Fibroblast of skin of abdomen (primary cell): ENCODE measurements at places on chromosomes 2 and 18.

GRCh38 chr18:79794846-79795245 is 2.9 kb upstream of the KCNG2 start:
- DNase-seq, result no peak

DNA sequence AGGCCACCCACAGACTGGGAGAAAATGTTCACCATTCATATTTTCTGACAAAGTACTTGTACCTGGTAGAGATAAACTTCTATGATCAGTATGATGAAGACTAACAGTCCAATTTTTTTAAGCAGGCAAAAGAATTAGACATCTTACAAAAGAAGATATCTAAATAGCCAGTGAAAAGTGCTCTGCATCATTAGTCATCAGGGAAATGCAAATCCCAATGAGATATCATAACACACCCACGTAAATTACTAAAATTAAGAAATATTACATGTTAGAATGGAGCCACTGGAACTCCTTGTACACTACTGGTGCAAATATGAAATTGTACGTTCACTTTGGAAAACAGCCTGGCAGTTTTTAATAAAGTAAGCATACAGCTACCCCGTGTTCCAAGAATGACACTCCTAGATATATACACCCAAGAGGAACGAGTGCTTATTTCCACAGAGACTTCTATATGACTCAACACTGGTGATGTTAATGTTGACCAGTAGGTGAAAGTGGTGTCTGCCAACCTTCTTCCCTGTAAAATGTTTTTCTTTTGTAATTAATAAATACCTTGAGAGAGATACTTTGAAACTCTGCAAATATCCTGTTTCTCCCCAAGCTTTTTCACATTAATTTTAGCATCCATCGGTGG is 80.3 kb downstream of the NPAS2 start:
- DNase-seq, result no peak

DNA sequence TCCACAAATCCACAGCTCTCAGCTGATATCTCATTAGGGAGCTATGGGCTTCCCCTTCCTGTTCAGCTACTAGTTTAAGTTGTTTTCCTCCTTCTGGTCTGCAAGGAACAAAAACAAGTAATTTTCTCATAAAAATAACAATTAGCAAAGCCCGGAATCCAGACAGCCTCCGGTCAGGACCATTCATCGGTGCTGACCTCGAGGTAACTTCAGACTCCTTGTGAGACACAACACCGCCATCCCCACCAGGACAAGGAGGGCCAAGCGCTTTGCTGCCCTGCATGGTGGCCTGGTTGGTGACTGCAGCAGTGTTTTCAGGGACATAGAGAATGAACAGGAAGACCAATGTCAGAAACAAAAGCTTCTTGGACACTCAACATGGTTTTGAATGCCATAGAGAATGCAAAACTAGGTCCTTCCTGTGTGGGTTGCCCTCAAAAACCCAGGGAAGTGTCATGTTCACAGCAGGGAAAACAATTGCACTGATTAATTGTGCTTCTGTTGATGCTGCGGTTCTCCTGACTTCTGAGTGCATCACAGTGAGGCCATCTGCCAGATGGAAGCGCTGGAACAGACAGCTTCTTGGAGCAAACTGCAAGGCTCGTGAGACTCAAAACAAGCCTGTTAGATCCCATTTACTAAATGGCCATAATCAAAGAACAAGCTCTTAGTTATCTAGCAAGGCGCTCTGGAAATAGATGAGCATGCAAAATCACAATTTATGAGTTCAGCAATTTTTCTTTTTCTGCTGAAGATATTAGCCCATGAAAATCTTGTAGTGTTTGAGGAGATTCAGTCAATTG is 77.1 kb downstream of the HS1BP3 start:
- DNase-seq, result peak; percentile 82

- no peak for DNase-seq
Measured at GRCh38 chr18:73684647-73685046, 463.0 kb downstream of the FBXO15 start.

- DNase-seq, result no peak
Measured at GRCh38 chr2:110755491-110756078, 23.2 kb downstream of the ACOXL start.

GRCh38 chr2:224479826-224480225 is 77.9 kb upstream of the FAM124B start:
- no peak for DNase-seq

GRCh38 chr18:51151568-51152511 is 45.6 kb downstream of the MEX3C start:
- no peak for DNase-seq

DNA sequence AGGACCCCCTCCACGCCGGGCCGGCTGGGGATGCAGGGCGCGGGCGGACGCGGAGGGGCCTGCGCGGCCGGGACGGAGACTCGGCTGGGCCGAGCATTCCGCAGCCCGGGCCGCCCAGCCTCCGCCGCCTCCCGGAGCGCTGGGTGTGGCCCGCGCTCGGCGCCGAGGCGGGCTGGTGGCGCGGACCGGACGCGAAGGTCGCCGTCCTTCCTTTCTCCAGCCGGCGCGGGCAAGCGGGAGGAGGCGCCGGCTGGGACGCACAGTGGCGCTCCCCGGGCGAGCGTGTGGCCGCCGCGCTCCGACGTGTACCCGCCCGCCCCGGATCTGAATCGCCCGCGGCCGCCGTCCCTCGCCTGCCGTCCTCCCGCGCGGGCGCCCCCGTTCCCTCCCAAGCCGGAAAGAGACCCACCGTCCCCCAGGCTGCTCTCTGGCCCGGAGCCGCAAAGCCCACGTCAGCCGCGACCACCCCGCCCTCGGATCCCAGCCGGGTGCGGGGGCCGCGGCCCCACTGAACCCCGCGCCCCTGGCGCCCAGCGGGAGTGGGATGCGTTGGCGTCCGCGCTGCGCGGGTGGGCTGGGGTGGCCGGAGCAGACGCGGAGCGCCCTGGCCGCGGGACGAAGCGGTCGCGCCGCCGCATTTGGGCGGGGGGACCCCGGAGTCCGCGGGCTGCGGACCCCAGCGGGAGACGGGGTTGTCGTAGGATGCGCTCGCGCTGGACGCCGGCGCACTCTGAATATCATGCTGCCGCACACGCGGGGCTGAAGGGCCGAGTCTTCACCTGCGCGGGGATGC is 634 bp downstream of the SPATS2L start:
- peak; percentile 41 for DNase-seq

- no peak for DNase-seq
Measured at GRCh38 chr2:108921096-108922030, 67.7 kb downstream of the EDAR start.

- peak; percentile 43 for DNase-seq
Measured at GRCh38 chr18:76621782-76622495, 126.9 kb upstream of the ZNF516 start.

DNA sequence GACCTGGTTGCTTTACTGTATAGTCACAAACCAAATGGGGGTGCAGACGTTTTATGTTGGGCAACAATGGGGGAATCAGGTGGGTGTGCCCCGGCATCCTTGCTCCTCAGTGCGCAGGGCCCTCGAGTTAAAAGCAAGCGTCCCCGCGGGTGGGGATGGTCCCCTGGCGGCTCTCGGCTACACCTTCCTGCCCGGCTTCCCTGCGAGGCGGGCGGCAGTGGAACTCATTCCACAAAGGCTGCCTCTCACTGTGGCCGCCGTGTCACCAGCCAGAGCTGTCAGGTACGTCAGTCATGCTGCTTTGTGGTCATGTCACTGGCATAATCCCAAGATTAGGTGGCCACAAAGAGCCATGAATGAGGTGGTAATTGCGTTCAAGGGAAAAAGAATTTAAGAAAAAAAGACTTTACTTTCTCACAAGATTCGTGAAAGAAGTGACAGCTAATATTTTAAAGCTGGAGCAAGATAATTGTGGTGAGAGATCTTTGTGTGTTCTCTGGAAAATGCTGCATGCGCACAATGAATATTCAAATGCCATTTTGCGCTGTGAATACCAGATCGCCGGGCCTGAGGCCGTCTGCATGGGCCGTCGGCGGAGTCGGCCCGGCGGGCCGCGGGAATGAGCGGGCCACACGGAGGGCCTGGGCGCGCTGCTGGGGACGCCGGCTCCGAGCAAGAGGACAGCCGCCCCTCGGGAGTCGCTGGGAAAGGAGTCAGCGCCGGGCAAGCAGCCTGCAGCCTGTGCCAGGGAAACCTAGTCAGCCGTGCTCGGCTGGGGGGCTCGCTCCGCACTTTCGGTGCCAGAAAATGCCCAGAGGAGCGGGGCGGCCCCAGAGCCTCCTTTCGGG is 82.3 kb upstream of the LDLRAD4 start:
- DNase-seq, result peak; percentile 11

DNA sequence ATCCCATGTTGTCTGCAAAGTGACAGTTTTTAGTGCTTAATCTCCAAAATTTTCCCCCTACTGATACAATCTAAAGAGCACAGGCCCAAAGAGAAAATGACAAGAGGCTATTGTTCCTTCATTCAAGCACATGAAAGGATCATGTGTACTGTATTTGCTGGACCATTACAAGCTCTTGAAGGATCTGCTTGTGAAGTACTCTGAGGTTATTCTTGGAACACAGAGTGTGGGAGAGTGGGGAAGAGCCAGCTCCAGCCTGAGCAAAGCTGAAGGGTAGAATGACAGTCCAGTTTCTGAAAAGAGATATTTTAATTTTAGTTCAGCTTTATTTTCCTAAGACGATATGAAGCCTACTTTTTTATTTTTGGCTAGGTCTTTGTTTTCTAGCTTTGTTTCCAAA is 112.2 kb downstream of the GALNT3 start:
- no peak for DNase-seq

GRCh38 chr2:201130524-201131186 is 14.7 kb downstream of the CFLAR start:
- DNase-seq, result peak; percentile 79

- DNase-seq, result no peak
Measured at GRCh38 chr2:85929096-85930050, 40.6 kb upstream of the ST3GAL5 start.

GRCh38 chr18:28003451-28003850 is 173.5 kb downstream of the CDH2 start:
- peak; percentile 59 for DNase-seq

DNA sequence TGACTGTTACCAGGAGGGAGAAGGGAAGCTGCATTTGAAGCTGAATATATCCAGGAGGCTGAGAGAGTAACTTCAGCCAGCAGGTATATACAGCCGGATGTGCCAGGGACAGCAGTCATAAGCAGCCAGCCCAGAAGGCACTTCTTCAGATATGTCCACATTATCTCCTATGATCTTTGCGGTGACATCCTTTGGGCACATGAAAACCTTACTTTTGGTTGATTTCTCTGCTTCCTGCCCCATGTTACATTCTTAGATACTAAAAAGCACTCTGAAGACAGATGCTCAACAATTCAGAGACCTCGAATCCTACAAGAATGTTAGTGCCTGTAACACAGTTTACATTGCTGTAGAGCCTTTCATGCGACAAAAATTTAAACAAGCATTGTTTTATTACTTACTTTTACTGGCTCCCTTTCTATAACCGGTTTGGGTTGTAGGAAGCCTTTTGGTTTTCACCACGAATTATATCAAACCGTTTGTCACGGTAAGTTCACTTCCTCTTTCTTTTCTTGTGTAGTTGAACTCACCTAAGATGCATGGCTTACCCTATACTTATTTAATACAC is 50.3 kb upstream of the TLK1 start:
- no peak for DNase-seq

GRCh38 chr2:63840081-63840784 is 1.5 kb upstream of the UGP2 start:
- no peak for DNase-seq

DNA sequence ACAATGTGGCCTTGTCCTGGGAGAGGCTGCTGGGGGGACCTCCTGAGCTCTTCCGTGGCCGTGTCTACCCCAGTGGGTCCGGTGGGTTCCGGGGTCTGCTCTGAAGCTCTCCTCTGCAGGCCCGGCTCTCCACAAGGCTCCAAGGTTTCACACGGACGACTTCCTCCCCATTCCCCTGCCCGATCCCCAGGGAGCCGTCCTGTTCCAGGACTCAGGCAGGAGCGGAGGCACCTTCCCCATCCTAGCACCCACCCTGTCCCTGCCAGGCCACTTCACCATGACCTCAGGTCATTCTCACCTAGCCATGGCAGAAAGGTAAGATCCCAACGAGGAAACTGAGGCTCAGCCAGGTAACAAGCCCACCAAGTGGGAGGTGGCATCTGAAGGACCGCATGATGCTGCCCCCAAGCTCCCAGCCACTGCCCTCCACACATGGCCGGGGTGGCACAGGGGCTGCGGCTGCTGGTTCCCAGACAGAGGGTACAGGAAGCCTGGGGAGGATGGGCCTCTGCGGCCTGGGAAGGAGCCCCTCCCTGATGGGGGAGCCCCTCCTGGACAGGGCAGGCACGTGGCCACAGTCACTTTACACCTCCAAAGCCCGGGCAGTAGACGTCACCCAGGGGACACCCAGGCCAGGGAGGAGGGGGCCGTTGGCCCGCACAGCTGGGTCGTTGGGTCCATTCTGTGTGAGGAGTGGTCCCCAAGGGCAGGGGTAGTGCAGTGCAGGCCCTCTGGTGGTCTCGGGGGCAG is 274.0 kb downstream of the NDUFA10 start:
- DNase-seq, result no peak

GRCh38 chr18:75111760-75112159 is 97.2 kb downstream of the PTGR3 start:
- DNase-seq, result no peak

GRCh38 chr18:22132258-22132657 is 37.1 kb upstream of the GATA6 start:
- no peak for DNase-seq
